ENCODE measurements at places on chromosomes 5 and 9. TPM values are rescaled to one million over a fixed set of nuclear protein-coding genes. Genes with fewer than 3 reads are reported as not detected.

DNA sequence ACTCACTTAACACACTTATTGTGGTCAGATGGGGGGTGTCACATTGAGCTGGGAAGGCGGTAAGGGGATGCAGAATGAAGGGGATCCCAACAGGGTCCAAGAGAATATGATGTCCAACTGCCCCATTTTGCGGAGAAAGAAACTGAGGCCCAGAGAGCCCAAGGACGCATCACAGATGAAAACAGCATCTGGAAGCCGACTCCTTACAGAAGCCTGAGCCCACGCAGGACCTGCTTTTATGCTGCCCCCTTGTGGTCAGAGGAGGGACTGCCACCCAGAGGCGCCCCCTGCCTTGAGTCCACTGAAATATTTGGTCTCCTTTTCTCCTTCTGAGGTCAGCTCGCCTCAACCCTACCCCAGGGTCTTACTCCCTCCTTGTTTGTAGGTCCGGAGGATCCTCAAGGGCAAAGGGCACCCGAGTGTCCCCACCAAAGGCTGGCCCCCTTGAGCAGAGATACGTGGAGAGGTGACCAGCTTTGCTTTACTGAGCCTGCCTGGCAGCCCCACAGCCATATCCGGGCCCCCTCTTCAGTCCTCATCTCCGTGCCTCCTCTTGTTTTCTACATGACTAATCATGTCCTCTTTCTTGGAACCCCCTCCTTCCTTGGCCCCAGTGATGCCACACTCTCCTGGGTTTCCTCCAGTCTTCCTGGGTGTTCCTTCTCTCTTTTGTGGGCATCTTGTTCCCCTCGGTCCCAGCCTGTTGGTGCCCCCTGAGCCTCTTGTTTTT, 30.0 kb upstream of the TTLL11 start:
- H3K36me3 ChIP-seq = no peaks in the 10 kb centered on the region
- peaks cover 11% of the 10 kb centered on the region for H3K27me3 ChIP-seq
- H3K4me1 ChIP-seq = peaks cover 7% of the 10 kb centered on the region
- no peak overlapping the region for H3K4me3 ChIP-seq
- peak; percentile 68 for DNase-seq

DNA sequence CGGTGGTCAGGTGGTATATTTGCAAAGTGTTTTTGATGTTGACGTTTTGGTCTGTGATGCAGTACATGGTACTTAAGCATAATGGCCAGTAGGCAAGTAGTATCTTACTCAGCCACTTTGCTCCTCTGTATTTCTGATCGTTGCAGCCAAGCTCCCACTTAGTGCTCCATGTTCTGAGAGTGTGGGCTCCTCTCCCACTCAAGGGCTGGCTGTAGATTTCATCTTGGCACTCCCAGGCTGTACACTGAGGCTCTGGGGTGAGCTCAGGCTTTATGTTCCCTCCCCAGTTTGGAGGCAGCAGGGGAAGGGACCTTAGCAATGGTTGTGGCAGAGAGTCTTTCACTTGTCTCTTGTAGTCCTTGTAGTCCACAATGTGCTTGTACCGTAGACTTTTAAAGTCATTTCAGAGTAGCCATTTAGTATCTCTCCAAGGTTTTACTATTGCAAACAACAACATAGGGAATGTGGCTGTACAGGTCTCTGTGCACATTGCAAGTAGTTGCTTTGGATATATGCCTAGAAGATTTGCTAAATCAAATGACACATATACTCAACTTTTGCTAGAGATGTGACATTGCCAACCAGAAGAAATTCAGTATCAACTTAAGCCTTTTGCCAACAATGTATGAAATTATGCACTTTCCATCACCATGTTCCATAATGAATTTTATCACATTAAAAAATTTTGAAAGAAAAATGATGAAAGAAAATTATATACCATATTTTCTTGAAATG, 304.3 kb upstream of the CTNND2 start:
- H3K4me3 ChIP-seq = no peak overlapping the region
- DNase-seq = no peak
- H3K36me3 ChIP-seq = no peaks in the 10 kb centered on the region
- H3K27me3 ChIP-seq = no peaks in the 10 kb centered on the region
- H3K4me1 ChIP-seq = no peaks in the 10 kb centered on the region

DNA sequence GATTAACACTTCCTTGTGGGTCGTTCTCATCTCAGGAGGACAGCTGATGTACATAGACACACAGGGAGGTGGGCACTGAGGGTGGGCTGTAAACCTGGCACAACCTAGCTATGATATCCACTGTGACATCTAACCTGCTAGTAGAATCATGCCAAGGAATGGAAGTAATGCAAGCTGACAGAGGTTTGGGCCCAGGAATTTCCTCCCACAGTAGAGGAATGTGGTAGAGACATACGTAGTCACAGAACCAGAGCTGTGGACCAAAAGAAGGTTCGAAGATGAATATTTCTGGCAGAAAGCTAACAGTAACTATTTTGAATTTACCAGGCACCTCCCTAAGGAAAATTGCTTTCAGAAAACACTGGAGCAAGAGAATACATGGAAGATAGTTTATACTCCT, 15.2 kb upstream of the DNAJC25 start:
- H3K4me1 ChIP-seq = no peaks in the 10 kb centered on the region
- no peak for DNase-seq
- H3K27me3 ChIP-seq = no peaks in the 10 kb centered on the region
- no peak overlapping the region for H3K4me3 ChIP-seq
- H3K36me3 ChIP-seq = no peaks in the 10 kb centered on the region

DNA sequence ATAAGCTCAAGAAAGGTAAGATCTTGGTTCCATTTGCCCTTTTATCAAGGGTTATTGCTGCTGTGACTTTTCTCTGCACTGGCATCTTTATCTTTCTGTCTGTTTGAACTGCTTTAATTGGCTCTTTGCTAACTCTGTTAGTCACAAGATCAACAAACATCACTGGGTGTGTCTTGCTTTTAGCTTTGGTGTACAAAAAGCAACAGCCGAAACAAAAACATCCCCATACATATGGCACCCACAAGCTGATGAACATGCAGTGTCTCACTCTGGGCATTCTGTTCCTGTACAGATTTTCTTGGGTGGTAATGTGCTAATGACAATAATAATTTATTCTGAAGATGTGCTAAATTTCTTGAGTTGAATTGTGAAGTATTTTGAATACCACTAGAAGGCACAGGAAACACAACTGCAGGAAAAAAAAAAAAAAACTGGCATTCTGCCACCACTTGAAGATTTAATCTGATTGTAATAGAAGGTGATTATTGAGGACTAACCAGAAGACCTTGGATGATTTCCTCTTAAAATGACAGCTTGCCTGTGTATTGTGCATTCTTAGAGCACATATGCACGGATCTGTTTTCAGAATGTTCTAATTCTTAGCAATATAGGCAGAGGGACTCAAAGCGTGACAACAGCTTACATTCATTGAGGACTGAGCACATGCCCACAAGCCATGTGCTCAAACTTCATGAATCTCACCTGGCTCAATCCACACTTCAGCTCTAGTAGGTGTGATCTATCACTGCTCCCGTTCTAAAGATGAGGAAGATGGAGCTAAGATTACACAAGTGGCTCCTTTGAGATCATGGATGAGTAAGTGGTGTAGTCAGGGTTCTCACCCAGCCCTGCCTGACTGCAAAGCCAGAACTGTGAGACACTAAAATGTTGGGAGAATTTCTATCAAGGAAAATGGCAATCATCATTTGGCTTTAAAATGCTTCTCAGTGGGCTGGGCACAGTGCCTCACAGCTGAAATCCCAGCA, 96.4 kb downstream of the EBF1 start:
- DNase-seq = peak; percentile 48
- no peaks in the 10 kb centered on the region for H3K36me3 ChIP-seq
- no peak overlapping the region for H3K4me3 ChIP-seq

- no peak within 1 kb of the TSS for H3K4me3 ChIP-seq
- no peaks in the 10 kb centered on the region for H3K4me1 ChIP-seq
- peak; percentile 51 for DNase-seq
Observed at GRCh38 chr5:55159763-55160492, at the start of gene GPX8. TSS of gene GPX8 (plus strand) at chr5:55160171. CDS start at chr5:55160193, 22 bp downstream.

DNA sequence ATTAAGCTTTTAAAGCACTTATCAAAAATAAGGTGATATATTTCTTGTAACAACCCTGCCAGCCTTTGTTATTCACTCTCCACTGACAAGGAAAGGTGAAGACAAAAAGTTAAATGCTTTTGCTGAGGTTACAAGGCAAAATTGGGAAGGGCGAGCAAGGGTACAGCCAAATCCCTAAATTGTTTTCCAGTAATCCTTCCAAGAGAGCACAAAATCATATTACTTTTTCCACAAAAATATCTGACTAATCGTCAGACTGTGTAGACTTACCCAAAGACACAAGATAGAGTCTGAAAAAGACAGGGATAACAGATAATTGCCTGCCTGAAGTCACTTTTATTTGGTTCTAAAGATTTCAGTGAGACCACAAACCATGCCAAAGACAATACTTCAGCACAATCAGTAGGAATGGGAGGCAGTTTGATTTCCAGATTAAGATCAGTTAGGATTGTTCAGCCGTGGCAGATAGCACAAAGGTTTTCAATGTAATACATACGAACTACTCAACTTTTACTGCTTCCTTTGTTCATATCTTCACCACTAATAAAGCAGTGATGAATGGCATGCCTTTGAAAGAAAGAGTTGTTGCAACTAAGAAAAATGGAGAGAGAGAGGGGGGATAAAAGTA, 383.8 kb upstream of the TUSC1 start:
- H3K4me3 ChIP-seq = no peak overlapping the region
- no peaks in the 10 kb centered on the region for H3K4me1 ChIP-seq
- no peak for DNase-seq
- no peaks in the 10 kb centered on the region for H3K27me3 ChIP-seq

Gene C8G
- polyA plus RNA-seq = 0.60 TPM
